ENCODE measurements at places on chromosomes 6 and 20.

DNA sequence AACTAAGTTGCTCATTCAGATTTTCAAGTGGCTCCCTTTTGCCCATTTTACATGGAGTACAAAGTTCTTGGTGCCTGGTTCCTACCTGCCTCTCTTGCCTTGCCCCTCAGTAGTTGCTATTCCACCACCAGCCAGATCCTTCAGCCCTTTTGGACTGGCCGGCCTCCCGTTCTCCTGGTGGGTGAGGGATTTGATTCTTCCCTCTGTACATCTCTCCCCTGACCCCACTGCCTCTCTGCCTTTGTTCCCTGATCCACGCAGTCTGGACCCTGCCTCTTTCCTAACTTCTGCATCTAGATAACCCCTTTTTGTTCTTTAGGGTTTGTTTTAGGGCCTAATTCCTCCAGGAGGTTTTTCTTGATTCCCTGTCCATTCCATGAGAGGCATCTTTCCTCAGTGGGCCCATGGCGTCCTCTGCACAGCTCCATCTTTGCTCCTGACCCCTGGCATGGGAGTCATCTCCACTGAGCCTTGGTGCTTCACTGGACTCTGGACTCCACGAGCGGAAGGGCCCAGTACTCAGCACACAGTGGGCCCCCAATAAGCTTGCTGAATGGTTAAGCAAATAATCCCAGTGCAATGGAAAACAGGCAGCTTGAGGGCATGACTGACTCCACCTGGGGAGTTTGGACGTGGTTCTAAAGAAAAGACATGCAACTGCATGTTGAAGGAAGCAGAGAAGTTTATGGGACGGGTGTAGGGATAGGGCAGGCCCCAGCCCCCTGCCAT, 309.3 kb upstream of the SUPT3H start:
- no peak for DNase-seq

- peak; percentile 76 for DNase-seq
Observed at GRCh38 chr6:108589244-108589791, 28.6 kb downstream of the FOXO3 start.

- DNase-seq = no peak
Observed at GRCh38 chr6:90818163-90818562, 231.3 kb upstream of the MAP3K7 start.

- DNase-seq = peak; percentile 30
Observed at GRCh38 chr20:13017235-13017634, 8.5 kb downstream of the SPTLC3 start.

DNA sequence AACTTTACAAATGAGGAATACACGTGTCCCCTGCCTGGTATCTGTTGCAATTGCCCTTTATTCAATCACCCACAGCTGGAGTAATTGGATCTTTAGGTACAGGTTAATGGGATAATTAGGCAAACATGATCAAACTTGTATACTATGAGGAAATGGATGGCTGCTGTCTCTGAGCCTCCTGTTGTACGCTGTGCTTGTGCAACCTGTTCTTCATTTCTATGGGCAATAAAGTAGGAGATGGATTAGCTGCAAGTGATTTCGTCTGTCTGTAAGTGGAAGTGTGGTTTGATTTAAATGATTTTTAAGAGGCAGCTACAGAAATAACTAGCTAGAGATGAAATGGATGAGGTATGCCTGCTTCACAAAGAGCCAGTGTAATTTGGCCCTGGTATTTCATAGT, 474.1 kb downstream of the RNF144B start:
- no peak for DNase-seq

- DNase-seq = no peak
Observed at GRCh38 chr20:53133125-53133524, 161.0 kb downstream of the TSHZ2 start.

GRCh38 chr20:17287503-17287902, 60.7 kb downstream of the PCSK2 start:
- no peak for DNase-seq

DNA sequence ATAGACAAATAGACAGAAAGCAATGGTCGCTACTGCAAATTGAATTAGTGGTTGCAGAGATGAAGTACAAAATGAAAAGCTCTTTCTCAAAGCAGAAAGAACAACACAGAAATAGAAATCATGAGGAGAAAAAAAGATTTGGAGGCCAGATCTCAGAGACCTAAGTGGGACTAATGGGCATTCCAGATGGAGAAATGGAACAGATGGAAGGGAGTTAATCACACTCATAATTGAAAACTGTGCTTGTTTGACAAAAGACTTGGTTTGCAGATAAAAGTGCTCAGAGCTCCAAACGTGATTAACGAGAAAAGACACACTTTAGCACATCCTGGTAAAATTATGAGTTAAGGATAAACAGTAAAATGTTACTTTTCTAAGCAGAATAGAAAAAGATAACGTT, 58.1 kb upstream of the SNRPB2 start:
- DNase-seq = no peak

- no peak for DNase-seq
Observed at GRCh38 chr20:63577317-63577894, 3.4 kb upstream of the HELZ2 start.

DNA sequence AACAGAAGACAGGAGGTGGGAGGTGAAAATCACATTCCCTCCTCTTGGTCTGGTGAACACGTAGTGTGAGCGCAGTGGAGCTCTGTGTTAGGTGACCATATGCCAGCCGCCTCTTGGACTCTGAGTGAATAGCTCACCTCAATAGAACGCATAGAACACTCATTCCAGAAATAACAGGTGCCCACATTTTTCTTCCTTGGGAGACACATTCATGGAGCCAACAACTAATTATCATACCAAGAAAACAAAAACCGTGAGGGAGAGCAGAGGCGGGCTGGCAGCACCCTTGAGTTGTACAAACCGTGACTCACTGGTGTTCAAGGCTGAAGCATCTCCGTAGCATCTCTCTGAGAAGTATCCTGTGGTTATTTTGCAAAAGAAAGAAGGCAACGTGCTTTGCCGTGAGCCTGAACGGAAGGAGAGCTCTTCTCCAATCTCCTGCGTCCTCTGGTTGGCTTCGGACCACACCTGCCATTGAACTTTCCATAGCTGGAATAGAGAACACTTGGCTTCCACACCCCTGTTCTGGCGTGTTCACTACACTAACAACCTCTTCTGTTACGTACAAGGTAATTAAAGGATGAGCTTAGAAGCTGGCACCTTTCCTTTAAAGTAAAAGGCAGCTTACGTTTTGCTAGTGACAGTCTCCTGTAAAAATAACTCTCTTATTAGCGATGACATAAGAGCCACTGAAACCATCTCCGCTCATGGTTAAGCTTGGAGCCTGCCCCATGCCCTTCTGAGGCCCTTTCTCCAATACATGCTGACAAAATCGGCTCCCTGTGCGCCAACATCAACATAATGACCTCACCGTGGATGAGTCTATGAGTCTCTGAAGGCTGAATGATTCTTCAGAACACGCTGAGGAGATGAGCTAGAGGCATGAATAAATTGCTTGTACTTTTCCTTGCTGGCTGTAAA, 30.2 kb upstream of the SGK1 start:
- peak; percentile 74 for DNase-seq

DNA sequence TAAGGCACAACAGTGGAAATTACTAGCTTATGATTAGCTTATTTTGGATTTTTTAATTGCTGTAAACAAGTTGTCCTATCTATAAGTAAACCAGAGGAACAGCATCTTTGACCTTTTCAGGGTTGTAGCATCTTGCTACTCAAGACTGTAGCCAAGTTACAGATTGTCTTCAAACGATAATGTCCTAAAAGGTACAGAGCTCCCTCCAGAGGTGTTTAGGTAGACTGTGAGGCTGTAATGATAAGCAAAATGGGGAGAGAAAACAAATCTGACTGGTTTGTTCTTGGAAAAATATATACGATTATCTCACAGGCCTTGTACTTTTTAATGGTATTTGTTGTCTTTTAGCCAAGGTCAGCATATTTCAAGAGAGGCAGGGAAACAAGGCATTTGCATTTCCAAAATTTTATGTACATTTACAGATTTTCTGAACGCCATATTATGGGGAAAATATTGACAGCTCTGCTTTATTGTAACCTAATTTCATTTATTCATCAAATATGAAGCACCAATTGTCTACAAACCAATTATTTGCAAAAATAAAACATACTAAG, 273.4 kb downstream of the MEI4 start:
- DNase-seq = no peak

- DNase-seq = no peak
Observed at GRCh38 chr6:116327803-116328527, 42.8 kb upstream of the DSE start.

DNA sequence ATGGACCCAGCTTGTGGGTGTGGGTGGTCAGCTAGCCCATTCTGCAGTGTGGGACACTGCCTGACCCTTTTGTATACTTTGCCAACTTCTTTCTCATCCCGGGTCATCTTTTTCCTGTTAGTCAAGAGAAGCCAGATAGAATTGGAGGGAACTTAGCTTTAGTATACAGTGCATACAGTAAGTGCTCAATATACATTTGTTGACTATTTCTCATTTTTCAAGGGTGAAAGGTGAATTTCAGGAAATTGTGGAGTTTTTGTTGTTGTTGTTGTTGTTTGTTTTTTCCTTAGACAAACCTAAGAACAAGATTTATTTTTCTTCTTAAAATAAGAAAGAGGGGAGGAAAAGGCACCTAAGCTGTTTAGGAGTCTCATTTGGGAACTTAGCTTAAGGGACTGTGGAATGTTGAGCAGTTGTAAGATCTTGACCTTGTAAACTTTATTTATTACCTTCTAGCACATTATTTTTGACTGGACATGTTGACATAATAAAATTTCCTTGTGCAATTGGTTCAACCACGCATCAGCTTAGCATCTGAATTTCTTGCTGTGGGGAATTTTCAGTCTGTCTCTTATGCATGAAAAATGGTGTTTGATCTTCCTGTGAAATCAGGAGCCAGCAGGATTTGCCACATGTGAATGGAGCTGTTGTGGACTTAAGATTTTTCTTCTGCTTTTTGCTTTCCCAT, 113.6 kb downstream of the ARID1B start:
- DNase-seq = no peak

- DNase-seq = peak; percentile 96
Observed at GRCh38 chr6:110944681-110945151, 13.8 kb upstream of the GTF3C6 start.

GRCh38 chr6:41566961-41567360, 20.8 kb downstream of the FOXP4 start:
- no peak for DNase-seq

- DNase-seq = no peak
Observed at GRCh38 chr6:119243657-119244056, 105.9 kb downstream of the MAN1A1 start.

- DNase-seq = no peak
Observed at GRCh38 chr6:132365281-132365907, 35.9 kb downstream of the MOXD1 start.

DNA sequence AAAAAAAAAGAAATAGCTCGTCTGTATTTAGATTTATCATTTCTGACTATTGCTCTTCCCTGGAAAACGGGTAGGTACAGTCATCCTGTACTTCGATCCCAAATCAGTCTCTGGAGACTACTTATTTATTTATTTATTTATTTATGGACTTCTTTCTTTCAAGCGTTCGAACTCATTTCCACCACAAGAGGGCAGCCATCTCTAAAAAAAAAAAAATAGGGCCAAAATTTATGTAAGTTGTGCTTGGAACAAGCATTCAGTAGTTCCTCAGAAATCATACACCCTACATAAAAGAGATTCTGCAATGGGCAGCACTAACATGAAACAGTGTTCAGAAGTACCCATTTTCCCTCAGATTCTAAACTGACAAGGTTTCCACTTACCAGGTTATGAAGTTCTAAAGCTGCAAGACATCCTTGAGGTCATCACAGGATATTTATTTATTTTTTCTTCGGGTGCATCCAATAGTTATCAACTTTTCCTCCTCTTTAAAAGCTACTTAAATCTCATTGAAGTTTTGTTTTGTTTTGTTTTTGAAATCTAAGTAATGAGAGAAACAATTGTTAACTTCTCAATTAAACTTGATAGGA, 1.9 kb upstream of the BMP2 start:
- DNase-seq = peak; percentile 73
